ENCODE measurements at places on chromosomes 5 and 9.

DNA sequence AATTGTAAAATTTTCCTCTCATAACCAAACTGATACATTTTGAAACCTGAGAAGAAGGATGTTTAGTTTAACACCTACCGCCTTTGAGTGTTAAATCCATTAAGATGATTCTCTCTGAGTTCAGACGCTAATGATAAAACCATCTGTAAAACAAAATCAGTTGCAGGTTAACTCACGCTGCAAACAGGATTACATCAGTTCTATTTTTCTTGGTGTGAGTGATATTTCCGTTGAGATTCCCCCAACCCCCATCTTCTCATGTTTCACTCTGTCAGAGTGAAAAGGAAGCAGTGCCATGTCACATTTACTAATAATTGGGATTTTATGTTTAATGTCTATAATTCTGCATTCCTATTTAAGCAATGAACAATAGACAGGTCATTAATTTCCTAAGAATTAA lies 146.5 kb downstream of the FANCC start:
- DNase-seq = no peak

DNA sequence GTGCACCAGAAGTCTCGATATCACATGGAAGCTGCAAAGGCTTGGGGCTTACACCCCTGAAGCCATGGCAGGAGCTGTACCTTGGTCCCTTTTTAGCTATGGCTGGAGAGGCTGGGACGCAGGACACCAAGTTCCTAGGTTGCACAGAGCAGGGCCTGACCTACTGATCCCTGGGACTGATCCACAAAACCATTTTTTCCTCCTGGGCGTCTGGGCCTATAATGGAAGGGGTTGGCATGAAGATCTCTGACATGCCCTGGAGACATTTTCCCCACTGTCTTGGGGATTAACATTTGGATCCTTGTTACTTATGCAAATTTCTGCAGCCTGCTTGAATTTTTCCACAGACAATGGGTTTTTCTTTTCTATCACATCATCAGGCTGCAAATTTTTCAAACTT lies 286.7 kb upstream of the PTPRD start:
- no peak for DNase-seq

GRCh38 chr9:2623288-2624050 lies 1.9 kb downstream of the VLDLR start:
- DNase-seq = peak; percentile 8

GRCh38 chr9:92747459-92748232 lies 17.0 kb downstream of the BICD2 start:
- no peak for DNase-seq

GRCh38 chr9:128836509-128837145 lies 7.0 kb upstream of the SPOUT1 start:
- no peak for DNase-seq

GRCh38 chr9:26781906-26782305 lies 110.7 kb downstream of the CAAP1 start:
- DNase-seq = no peak

- no peak for DNase-seq
Measured at GRCh38 chr9:112839331-112839730, 51.3 kb downstream of the SLC46A2 start.

DNA sequence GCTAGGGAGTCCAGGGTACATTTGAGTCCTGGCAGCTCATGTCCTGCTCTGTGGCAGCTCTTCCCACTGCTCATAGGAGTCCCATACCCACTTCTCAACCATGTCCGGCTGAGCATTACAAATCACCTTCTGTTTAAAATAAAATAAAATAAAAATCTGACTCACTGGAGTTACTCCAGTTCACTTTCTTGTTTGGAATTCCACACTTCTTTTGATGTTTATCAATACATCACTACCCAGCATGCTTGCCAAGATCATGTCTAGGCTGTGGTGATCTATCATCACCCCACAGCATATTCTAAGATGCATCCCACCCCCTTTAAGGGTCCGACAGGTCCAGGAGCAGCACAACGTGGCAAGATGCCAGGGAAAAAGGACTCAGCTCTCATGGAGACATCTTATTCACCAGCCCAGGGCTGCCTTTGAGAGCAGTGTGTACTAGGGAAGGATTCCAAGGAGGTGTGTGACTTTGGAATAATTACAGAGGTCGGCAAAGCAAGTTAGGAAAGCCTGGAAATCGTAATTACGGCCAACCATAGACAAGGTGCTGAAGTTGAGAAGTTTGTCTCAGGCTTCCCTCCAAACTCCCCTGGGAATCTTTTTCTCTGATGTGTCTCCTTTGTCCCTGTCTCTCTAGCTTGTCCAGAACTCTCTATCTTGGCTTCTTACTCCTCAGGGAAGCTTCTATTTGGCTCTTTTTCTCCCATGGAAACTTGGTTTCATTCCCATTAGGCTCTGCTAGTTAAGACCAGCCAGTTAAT lies 111.4 kb upstream of the SLC1A3 start:
- DNase-seq = no peak

DNA sequence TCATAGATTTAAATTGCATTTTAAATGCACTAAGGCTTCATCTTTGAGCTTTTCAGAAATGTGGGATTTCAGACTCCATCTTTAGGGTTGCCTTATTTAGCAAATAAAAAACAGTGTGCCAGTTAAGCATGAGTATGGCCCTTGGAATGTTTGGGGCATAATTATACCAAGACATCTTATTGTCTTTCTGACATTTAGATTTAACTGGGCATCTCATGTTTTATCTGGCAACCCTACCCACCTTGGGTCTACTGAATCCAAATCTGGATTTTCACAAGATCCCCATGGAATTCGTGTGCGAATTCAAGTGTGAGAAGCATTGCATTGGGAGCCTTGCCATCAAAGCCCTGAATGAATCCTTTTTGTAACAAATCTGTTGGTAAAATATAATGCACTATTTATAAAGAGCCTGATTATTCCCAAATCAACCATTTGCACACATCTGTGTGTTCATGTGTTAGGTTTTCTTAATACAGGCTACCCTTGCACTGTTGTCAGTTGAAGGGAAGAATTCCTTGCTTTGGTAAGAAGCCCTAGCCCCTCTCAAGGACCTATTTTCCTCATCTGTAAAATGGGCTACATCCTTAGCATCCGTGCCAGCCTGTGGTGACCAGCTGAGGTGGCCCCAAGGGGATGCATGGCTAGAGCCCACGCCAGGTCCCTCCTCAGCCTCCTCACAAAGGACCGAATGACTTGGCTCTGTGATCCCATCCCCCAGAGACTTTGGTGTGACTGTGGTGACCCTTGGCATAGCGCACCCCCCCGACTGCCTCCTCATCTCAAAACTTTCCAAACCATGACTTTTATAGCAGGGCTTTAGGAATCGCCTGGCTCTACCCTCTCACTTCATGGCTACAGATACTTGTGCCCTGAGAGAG lies 8.1 kb downstream of the GSN start:
- DNase-seq = no peak

GRCh38 chr5:56375011-56375410 lies 141.9 kb upstream of the ANKRD55 start:
- DNase-seq = no peak

- no peak for DNase-seq
Measured at GRCh38 chr5:140647042-140647419, 399 bp downstream of the NDUFA2 start.

DNA sequence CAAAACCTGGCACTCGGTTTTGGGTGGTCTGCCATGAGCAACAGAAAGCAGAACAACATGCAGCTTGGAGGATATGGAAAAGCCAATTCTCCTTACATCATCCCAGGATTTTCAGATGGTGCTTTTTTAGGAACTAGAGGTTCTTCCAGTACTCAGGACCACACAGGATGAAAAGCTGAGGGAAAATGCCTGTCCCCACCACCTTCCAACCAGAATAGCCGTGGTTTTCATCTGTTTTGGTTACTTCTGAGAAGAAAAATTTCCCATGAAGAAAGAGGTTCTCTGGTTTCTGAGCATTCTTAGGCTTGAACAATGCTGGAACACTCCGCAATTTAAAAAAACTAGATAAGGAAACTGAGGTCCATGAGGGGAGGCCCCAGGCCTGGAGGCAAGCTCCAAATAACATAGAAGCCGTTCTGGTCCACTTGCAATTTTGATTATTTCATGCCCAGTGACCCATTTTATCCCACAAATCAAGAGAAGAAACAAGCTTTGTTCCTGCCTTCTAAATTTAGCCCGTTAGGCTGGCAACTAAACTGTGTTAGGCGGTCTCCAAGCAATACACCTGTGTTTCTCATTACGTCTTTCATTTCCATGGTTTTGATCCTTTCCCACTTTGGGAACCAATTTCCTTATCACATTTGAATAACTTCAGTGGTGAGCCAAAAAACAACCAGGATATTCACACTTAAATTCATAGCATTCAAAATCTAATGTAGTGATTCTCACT lies 79.2 kb upstream of the SPIN1 start:
- no peak for DNase-seq

GRCh38 chr5:19874811-19875210 lies 113.2 kb downstream of the CDH18 start:
- no peak for DNase-seq

- no peak for DNase-seq
Measured at GRCh38 chr5:66898241-66898995, 298.2 kb downstream of the CD180 start.

GRCh38 chr9:13684656-13685055 lies 405.2 kb upstream of the MPDZ start:
- no peak for DNase-seq

GRCh38 chr9:70564468-70565335 lies 150.2 kb upstream of the KLF9 start:
- no peak for DNase-seq

GRCh38 chr5:83608122-83608521 lies 112.5 kb downstream of the HAPLN1 start:
- no peak for DNase-seq

- DNase-seq = no peak
Measured at GRCh38 chr5:62460578-62460983, 48.0 kb downstream of the IPO11 start.

- DNase-seq = no peak
Measured at GRCh38 chr9:83935276-83935935, 14.2 kb upstream of the KIF27 start.

GRCh38 chr9:89000973-89001916 lies 10.0 kb downstream of the S1PR3 start:
- peak; percentile 85 for DNase-seq

DNA sequence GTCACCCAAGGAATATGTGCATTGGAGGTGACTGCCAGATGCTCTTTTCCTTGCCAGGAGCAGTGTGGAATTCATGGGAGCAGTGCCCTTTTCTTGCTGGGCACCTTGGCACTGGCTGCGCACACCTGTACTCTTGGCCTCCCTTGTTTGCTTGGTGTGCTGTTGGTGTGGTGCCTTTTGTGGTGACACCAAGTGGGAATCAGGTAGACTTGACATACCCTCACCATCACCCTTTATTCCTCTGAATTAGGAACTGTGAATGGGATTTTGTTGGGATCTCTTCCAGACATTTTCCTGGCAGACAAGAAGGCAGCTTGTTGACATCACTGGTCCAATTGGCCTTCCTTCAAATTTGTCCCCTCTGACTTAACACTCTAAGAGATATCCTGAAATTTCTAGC lies 82.3 kb downstream of the RAI14 start:
- DNase-seq = no peak

- DNase-seq = no peak
Measured at GRCh38 chr9:137281345-137282116, 4.0 kb downstream of the TOR4A start.

- no peak for DNase-seq
Measured at GRCh38 chr5:181112476-181112875, 18.5 kb downstream of the OR2V1 start.

GRCh38 chr9:4955836-4956235 lies 29.2 kb upstream of the JAK2 start:
- no peak for DNase-seq

- no peak for DNase-seq
Measured at GRCh38 chr9:133953976-133954709, 38.0 kb downstream of the VAV2 start.

DNA sequence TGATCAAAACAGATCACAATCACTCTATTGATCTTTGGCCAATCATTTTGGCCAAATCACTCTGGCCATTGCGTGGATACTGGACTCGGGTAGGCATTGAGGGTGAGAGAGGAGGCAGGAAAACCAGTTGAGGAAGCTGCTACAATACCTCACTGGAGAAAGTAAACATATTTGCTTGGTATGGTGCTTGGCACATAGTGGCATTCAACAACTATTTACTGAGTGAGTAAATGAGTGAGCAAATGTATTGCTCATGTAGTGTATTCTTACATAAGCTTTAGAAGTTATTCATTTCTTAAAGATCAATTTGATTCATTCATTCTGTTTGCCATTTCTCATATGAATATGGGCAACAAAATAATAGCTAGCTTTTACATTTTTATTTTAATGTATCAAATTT lies 4.0 kb upstream of the DEPDC1B start:
- no peak for DNase-seq

- no peak for DNase-seq
Measured at GRCh38 chr5:132134384-132134783, 60.8 kb downstream of the CSF2 start.

GRCh38 chr5:179368806-179369529 lies 23.7 kb upstream of the ADAMTS2 start:
- DNase-seq = no peak
